ENCODE measurements at places on chromosomes 2 and 18.

- DNase-seq, result no peak
Measured at GRCh38 chr2:216632952-216633615, at the start of gene IGFBP2. Gene IGFBP2, plus strand, starts transcription at chr2:216633420. Its CDS starts 104 bp downstream, at chr2:216633524.

DNA sequence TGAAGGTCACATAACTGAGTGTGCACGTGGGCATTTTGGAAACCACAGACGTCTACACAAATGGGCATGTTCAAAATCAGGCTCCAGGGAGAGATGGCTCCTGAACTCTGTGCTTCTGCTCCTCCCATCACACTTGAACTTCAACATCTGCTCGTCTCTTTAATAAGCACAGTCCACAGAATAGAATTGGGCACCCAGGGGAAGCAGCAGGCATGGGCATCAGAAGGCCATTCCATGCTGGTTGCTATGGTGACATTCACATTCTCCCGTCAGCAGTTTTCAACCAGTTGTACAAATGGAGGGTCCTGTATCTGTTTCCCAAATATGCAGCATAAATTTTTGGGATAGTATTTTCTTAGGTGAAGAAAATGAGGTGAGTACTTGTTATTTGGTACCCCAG is 183.7 kb upstream of the COPS8 start:
- no peak for DNase-seq

DNA sequence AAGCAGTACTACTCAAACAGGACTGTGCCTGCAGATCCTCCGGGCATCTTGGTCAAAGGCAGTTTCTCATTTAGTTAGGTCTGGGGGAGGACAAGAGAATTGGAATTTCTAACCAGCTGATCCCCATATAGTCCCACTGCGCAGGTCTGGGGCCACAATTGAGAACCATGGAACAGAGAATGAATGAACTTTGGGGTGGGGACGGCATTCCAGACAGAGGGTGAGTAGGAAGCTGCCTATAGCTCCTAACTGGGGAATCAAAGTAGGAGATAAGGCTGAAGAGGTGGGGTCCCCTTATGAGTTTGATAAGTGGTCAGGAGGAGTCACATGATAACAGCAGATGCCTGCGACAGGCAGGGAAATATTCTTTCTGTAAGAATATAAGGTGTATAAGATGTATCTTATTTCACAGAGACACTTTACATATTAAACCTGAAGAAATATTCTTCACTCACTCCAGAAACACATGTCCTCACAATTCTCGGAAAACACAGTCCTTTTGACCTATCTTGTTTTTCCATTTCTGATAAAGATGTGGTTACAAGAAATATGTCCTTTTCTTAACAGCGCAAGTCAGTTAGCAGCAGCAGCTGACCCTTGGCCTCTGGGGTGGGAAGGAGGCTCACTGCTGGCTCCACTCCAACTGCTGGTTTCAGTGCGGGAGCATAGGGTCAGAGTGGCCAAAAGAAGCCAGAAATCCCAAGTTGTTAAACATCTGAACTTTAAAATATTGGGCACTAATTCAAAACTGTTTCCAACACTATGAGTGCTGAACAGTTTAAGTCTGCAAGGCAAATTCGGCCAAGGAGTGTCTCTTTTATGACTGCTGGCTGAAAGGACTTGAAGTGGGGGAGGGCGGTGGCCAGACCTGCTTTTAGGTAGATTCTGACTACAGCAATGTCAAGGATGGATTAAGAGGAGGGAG is 12.6 kb upstream of the TMEM214 start:
- no peak for DNase-seq

GRCh38 chr18:48818329-48819254 is 132.2 kb downstream of the SMAD7 start:
- DNase-seq, result no peak

DNA sequence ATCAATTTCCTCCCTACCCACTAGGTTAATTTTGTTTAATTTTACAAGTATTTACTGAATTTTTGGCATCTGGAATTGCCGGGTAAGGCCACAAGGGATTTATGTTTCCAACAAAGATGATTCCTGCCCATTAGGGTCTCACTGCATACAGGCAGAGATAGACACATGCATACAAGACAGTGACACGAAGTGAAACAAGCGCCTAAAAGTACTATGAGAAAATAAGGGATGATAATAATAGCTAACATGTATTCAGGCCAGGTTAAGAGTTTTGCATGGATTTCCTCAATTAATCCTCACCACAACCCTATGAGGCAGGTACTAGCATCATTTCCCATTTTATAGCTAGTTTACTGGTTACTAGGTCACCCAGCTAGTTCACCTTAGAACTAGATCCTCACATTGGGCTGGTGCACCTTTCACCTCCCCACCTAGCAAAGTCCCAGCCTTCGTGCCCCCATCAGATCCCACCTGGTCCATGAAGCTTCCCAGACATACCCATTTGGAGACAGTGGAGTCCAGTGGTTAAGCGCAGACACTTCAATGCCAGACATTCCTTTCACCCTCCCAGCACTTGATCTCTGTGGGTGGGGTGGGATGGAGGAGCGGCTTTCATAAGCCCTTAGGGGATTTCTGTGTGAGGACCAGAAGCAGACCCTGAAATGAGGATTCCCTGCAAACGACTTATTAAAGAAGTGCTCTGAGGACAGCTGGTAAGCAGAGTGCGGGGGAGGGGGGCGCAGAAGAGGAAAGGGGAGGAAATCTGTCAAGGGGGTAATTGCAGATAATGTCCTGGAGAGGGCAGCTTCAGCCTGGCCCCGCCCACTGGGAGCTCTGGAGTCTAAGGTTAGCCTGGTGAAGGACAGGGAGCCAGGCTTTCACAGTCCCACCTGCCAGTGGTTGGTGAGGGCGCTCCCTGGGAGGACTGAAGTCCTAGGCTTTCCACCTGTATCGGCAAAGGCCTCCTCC is 5.8 kb upstream of the DGUOK start:
- no peak for DNase-seq

- no peak for DNase-seq
Measured at GRCh38 chr18:7566567-7567473, at the start of gene PTPRM. Gene PTPRM, plus strand, starts transcription at chr18:7567316. Its CDS starts 503 bp downstream, at chr18:7567819.

- DNase-seq, result peak; percentile 88
Measured at GRCh38 chr2:75459565-75460310, 101.0 kb downstream of the EVA1A start.

DNA sequence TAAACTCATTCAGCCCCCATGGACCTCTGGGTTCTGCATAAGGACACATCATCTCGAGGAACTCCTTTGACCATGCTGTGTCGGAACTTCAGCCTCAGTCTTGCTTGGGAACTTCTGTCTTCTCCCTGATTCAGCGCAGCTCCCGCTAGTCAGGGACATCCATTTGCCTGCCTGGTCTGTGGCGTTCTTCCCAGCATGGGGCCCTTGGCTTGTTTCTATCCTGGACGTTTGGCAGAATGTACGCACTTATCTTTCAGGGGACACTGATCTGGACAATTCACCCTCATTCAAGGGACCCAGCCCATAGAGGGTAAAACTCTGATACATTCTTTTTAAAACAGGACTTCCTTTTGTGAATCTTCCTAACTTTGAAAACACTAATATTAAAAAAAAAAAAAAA is 75.8 kb upstream of the WIPF1 start:
- no peak for DNase-seq

DNA sequence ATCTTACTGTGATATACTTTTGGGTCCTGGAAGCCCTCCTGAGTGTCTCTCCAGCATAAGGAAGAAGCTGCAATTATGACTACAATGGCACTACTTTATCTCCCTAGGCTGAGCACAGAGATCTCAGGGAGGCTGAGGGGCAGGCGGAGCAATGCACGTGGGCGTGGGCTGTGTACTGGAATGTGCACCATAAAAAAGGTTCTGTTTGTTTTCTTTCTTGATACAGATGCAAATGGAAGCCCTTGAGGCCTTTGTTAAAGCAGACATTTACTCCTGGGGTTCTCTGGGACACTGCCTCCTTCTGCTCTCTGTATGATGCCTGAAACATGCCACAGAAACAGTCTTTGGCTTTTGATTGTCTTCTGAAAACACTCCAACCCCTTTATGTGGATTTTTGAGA is 79.1 kb upstream of the DLX2 start:
- no peak for DNase-seq
